Activated T-cell treated with anti-CD3 and anti-CD28 coated beads for 1 hour (primary cell): ENCODE measurements at places on chromosomes 11 and 22.

DNA sequence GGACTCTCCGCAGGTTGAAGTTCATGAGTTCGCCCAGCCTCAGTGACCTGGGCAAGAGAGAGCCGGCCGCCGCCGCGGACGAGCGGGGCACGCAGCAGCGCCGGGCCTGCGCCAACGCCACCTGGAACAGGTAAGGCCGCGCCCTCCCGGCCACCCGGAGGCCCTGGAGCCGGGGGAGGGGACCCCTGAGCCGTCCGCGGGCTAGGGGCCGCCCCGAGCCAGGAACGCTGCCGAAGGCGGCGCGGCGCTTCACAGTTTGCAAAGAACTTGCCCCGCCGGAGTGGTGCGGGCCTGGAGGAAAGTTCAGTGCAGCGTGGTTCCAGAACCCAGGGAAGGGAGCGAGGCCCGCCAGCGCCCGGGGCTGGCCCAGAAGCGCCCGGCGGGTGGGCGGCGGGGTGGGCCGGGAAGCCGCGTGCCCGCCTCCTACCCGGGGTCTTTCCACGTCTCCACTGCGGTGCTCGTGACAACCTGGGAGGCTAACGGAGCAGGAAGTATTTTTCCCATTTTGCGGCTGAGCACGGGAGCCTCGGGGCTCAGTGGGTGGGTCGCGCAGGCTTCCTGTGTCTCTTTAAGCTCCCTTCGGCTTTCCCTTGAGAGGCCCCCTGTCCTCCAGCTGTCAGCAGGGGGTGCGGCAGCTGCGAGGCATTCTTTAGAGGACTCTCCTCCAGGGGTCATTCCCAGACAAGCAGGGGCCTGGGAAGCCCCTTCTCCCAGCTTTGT lies 635 bp downstream of the PRR5 start:
- DNase-seq: no peak

GRCh38 chr11:15841931-15842740 lies 514.2 kb downstream of the SOX6 start:
- no peak for DNase-seq

GRCh38 chr11:17008099-17008498 lies 6.1 kb downstream of the PLEKHA7 start:
- DNase-seq: no peak

DNA sequence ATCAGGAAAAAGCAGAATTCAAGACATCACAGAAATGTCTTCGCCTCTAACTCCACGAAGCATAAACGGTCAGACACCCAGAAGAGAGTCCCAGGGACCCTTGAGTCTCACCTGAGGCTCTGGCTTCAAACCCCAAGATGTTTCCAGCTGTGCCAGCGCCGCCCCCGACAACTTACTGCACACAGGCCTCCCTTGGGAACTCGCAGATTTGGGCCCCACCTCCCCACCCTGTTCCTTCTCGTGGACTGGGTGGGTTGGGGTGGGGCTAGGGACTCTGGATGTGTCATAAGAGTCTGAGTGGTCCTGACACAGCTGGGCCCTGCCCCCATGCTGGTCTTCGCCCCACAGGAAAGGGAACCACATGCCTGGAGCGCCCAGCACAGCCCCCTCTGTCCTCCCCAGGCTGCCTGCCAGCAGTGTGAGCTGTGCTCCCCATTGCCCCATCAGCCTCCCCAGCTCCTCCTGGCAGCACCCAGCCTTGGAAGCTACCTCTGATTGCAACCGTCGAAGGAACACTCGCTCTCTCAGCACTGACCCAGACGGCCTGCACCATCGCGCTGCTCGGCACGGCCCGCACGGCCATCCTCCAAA lies 147.5 kb downstream of the CRYBB2 start:
- DNase-seq: no peak

GRCh38 chr11:76752321-76753143 lies 30.6 kb upstream of the TSKU start:
- no peak for DNase-seq

DNA sequence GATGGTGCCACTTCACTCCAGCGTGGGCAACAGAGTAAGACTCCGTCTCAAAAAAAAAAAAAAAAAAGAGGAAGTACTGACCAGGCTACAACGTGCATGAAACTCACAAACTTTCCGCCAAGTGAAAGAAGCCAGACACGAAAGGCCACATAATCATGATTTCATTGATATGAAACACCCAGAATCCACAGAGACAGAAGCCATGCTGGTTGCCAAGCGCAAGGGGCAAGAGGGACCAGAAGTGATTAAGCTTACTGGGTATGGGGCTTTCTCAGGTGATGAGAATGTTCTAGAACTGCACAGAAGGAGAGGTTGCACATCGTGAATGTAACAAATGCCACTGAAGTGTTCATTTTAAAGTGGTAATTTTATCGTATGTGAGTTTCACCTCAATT lies 60.9 kb downstream of the CELSR1 start:
- no peak for DNase-seq

DNA sequence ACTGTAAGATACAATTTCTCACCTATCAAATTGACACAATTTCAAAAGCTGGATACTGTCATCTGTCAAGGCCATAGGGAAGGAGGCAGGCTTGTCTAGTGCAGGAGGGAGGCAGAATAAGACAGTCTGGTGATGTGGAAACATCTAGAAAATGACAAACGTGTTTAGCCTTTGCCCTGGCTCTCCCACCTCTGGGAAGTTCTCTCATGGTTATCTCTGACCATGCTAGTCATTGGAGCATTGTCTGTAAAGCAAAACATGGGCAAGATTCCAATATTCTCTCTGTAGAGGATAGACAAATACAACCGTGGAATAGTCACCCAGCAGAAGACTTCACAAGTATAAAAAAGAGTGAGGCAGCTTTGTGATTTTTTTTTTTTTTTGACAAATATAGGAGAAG lies 9.1 kb upstream of the SERHL2 start:
- no peak for DNase-seq

DNA sequence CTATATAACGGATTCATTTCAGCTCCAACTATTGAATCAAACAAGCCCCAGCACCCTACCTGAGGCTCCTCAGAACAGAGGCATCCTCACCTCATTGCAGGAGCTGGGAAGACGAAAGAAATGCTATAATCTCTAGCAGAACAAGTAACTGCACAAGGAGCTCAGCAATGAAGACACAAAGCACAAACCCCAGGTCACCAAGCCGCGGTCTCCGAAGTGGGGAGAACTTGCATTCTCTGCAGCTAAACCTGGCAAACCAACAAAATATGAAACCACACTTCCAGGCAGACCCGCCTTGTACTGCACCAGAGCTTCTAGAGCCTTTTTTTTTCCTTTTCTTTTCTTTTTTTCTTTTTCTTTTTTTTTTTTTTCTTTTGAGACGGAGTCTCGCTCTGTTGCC lies 21.8 kb upstream of the CD5 start:
- no peak for DNase-seq

GRCh38 chr11:117438371-117439000 lies 110.8 kb downstream of the CEP164 start:
- DNase-seq: no peak

GRCh38 chr22:50306753-50307749 lies at the start of gene PLXNB2:
TSS of gene PLXNB2 (minus strand) at chr22:50307646. CDS start at chr22:50290584, 17,062 bp downstream.
- DNase-seq: no peak

DNA sequence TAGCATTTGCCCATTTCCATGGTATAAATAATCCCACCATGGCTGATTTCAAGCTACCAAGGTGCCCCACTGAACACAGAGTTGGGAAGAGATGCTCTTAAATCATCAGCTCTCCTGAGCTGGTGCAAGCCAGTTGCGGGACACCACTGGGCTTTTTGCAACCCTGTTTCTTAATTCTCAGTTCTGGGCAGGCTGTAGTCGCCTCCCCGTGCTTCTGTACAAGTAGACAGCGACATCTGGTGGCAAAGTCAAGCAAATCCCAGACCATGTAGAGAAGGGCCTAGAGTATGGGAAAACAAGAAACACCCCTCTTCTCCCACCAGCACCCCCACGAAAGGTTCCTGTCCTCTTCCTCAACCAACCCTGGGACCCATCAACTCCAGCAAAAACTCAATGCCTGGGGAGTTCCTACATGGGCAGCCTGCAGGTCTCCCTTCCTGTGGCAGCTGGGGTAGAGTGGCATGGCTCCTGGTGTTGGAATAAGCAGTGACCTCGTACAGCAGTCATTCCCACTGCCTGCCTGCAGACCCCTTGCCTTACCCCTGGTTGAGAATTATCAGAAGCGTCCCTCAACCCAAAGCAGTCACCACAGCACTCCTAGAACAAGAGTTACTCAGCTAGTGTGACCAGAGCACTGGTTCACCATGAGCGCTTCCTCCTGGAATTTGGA lies 68.4 kb downstream of the IGLL5 start:
- DNase-seq: peak; percentile 49
